ENCODE measurements at places on chromosomes 4 and X.

GRCh38 chr4:7572894-7573293, 138.2 kb upstream of the PSAPL1 start:
- DNase-seq: no peak

GRCh38 chr4:93072292-93072691, 756.3 kb upstream of the ATOH1 start:
- DNase-seq: no peak

DNA sequence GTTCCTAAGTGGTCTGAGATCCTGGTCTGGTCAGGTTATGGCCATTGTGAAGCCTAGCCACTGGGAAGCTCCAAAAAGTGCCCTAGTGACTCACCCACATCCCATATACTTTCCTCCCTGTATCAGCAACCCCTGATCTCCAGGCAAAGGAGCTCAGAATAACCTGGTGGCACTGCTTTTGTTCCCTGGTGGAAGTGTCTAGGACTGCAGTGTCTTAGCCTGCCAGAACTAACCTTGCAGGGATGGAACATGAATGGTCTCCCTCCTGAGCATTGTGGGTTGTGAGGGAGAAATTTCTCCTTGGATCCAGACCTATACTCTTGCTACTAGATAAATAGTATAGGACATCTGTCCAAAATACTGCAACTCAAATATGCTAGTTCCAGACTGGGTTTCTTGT, 27.9 kb upstream of the WDR1 start:
- DNase-seq: no peak

- no peak for DNase-seq
These were observed 259.1 kb downstream of the CAMK2D start for GRCh38 chr4:113502476-113502875.

DNA sequence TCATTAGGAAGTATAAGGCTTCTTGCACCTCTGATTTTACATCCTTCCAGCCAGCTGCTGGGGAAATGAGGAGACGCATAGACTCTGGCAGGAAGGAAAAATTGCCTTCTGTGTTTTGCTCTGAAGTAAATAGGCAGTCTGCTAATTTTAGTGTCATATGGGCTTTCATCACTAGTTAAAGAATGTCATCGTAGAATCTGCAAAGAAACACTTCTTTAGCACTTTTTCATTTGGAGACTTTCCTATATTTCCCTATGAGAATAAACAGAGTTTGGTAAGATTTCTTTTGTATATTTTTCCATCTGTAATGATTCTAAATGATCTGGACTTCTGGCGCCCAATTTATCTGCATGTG, 3.3 kb downstream of the ADGRL3 start:
- DNase-seq: no peak

- DNase-seq: no peak
These were observed 12.1 kb downstream of the DOK7 start for GRCh38 chr4:3475041-3475712.

DNA sequence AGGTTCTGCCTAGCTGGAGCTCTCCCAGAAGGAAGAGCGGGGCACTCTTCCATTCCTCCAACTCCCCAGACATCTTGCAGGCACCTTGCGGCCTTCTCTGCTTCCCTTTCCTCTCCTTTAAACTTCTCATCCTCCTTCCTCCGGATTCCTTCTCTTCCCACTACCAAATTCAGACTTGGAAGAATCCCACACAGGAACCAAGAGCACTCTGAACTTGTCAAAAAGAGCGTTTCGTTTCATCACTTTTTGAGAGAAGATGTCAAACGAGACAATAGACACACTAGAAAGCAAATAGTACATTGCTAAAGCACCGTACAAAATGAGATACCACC, 512 bp upstream of the UCP1 start:
- DNase-seq: no peak

GRCh38 chrX:119121341-119121740, 6.3 kb downstream of the KIAA1210 start:
- DNase-seq: no peak

DNA sequence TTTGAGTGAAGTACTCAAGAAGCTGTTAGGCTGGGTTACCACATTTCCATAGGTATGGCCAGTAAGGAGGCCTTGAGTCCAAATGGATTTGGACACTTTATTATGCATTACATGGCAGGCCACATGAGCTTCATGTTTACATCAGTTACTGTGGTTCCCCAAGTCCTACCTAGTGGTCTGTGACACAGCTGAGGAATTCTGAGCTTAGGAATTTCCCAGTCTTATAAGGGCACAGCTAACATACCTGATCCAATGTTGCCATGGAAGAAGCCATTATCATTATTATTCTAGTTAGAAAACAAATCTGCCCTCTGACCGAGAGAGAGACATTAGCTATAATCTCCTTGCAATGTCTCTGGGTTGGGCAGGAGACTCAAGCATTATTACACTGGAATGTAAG, 174.4 kb upstream of the NUDT10 start:
- no peak for DNase-seq

- DNase-seq: no peak
These were observed 131.4 kb downstream of the KLHL13 start for GRCh38 chrX:117985241-117985640.

- no peak for DNase-seq
These were observed 317 bp upstream of the FRMPD4 start for GRCh38 chrX:12137951-12138360.

DNA sequence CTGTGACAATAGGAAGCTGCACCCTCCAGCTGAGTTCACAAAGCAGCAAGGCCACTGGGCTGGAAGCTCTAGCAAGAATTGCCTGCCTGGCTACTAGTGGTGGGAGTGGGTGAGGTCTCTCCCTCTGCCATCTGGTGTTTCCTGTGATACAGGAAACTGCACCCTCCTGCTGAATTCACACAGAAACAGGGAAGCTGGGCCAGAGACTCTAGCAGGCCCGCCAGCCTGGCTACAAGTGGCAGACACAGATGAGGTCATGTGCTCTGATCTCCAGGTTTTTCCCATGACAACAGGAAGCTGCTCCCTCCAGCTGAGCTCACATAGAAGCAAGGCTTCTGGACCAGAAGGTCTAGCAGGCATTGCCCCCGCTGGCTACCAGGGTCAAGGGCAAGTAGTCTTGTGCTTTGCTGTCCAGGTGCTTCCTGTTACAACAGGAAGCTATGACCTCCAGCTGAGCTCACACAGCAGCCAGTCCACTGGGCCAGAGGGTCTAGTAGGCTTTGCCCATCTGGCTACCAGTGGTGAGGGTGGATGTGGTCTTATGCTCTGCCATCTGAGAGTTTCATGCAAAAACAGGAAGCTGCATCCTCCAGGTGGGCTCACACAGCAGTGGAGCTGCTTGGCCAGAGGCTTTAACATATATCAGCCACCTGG, 41.5 kb upstream of the ZXDA start:
- no peak for DNase-seq

DNA sequence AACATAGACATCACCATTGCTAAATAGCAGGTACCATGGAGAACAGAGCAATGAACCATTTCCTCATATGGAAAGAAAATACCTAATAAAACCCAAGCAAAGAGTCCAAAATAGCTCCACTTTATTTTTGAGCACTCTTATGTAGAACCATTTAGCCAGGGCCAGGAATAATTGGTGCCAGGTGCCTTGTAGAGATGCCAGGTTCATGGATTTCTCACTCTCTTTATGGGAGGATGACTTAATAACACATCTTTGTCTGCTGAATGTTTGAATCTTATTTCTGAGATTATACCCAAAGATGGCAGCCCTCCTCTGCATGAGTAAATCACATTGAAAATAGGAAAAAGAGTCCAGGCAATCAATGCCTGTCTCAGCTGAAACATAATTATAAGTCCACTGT, 212.3 kb upstream of the SFRP2 start:
- DNase-seq: no peak

- no peak for DNase-seq
These were observed 65.9 kb downstream of the CLDN22 start for GRCh38 chr4:183254162-183254561.

GRCh38 chr4:8920969-8921368, 49.3 kb upstream of the HMX1 start:
- no peak for DNase-seq

- no peak for DNase-seq
These were observed 19.3 kb downstream of the GPR143 start for GRCh38 chrX:9746148-9746888.

DNA sequence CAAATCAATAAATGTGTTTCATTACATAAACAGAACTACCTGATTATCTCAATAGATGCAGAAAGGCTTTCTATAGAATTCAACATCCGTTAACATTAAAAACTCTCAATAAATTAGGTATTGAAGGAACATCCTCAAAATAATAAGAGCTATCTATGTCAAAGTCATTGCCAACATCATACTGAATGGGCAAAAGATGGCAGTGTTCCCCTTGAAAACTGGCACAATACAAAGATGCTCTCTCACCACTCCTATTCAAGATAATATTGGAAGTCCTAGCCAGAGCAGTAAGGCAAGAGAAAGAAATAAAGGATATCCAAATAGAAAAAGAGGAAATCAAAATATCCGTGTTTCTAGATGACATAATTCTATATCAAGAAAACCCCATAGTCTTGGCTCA, 466.4 kb downstream of the MAGEE1 start:
- DNase-seq: no peak

DNA sequence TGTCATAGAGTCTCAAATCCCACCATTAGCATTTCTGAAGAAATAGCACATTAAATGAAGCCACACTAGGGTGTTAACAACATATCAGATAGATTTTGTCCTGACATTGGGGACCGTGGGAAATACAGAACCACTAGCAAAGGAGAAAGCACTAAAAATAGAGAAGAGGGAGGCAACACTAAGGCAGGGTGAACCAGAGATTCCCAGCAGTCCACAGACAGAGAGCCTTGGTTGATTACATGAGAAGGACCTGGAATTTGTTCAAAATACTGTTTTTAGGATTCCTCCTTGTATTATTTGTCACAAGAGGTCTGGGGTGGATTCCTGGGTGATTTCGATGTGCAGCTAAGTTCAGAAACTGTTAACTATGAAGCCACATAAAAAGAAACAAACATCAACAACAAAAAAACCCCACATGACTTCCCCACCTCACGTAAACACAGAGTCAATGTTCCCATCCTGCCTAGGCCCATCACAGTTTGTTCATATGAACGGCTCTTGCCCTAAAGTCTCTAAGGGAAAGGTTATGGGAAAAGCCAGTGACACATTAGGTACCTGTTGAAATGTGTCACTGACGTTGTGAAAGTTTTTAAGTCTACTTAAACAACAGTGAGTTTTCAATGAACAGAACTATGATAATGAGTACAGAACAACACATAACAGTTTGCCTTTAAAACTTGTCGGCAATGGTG, 23.6 kb upstream of the GRSF1 start:
- DNase-seq: peak; percentile 28

DNA sequence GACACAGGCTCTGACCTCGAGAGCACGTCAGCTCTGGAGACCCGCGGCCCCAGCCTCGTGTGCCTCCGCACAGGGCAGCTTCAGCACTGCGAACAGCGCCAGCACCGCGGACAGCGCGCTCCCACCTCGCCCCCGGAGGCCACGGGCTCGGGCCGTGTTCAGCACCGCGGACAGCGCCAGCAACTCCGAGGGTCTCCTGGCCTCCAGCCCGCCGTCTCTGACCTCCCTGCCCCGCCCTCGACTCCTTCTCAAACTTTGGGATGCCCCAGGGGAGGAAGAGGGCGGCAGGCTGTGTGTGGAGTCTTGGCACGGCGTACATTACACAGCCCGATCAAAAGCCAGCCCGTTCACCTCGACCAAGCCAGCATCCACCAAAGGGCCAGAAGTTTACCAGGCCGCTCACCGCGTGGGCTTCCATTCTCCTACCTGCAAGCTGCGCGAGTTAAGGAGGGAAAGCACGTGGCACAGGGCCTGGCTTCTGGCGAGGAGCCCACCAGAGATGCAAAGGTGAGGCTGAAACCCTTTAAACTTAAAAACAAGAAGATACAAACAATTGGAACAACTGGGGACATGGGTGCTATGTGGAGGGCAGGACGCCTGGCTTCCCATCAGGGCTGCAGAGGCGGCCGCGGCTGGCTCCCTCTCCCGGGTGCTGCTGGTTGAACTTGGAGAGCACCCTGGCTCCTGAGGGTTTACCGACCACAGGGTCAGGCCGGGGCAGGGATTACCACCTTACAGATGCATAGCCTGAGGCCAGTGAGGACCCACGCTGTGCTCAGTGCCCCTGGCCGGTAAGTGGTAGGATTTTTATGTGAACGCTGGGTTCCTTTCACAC, 4.5 kb upstream of the NKX1-1 start:
- DNase-seq: peak; percentile 75

GRCh38 chr4:1570291-1571164, 113.6 kb downstream of the FAM53A start:
- no peak for DNase-seq

DNA sequence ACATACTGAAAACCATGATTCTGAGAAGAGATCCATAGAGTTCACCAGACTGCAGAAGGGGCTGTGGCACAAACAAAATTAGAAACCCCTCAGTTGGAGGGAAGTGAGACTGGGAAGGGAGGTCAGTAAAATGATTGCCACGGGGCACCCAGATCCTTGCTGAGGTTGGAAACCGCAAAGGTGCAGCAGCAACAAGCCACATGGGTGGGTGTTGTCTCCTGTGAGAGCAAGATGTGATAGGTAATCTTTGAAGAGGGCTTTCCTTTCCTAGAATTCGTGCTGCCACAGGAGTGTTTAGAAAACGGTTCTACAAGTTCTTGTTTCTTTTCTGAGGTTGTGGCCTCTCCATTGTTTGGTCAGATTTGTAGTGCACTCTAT, 85.5 kb downstream of the NFKB1 start:
- DNase-seq: no peak

- DNase-seq: no peak
These were observed 26.3 kb upstream of the ACTRT1 start for GRCh38 chrX:128078545-128078944.

GRCh38 chr4:5067908-5068307, 16.6 kb downstream of the STK32B start:
- no peak for DNase-seq

DNA sequence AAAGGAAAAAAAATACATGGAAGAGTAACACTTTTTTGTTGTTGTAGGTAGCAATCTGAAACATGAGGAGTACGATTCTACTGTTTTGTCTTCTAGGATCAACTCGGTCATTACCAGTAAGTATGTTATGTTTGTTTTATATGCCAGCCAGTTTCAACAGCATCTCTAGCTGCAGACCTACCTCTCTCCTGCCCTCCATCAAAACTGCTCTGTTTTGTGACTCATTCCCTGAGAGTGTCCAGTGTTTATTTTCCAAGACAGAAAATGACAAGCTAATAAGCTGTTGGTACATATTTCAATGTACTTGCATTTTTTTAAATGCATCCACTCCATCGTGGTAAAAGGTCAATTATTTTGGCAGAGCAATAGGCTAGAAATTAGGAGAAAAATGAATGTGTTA, 347 bp downstream of the AMTN start:
- DNase-seq: no peak

DNA sequence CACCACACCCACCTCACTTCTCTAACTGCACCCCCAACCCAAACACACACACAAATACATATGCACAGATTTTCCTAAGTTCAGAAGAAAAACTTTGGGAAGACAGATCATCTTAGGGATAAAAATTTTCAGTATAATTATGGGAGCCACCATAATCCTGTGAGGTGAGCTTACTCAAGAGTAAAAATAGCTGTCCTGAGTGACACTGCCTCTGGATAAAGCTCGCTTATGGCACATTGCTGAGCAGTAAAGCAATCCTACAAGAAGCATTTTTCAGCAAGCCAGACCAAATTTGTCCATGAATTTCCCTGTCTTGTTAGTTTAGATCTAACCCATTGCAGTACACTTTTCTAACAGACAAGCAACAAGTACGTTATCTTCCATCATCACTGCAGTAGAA, 83.8 kb downstream of the INPP4B start:
- DNase-seq: no peak

GRCh38 chr4:3160438-3160837, 86.0 kb downstream of the HTT start:
- DNase-seq: no peak

GRCh38 chr4:10619220-10619619, 65.3 kb downstream of the CLNK start:
- no peak for DNase-seq

Measured in GM20000 (cell line).